ENCODE measurements at places on chromosomes 5 and 9.

DNA sequence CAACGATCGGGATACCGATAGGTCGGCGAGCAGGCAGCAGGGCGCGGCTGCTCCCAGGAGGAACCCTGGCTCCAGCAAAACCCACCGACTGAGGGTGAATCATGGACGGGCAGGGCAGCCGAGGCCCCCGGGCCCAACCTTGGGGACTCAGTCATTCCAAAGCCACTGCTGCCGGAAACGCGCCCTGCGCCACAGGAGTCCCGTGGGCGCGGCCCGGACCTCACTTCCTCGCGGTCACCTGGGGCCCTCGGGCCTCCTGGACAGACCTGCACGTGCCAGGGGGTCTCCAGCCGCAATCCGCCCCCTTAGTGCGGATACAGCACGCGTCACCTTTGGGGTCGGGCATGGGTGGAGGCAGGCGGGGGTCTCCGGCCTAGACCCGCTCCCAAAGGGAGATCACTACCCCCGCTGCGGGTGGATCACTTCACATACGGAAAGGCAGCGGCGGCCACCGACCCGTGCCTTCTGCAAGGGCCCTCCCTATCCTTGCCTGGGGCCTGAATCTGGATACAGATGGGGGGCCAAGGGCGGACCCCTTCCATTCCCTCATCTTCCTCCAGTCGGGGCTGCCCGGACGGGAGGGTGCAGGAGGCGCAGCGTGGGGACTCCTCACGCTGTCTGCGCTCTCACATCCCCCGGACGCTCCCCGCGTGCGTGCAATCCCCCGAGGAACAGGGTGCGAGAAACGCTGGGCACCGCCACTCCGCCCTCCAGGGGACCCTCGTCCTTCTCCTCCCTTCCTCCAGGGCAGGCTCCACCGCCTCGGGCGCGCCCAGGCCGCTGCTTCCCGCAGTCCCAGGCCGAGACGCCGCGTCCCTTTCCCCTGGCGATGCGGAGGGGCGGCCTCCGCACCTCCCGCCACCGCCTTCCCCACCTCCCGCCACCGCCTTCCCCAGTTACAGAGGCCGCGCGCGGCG lies 586 bp downstream of the TXN start:
- no peak for DNase-seq

DNA sequence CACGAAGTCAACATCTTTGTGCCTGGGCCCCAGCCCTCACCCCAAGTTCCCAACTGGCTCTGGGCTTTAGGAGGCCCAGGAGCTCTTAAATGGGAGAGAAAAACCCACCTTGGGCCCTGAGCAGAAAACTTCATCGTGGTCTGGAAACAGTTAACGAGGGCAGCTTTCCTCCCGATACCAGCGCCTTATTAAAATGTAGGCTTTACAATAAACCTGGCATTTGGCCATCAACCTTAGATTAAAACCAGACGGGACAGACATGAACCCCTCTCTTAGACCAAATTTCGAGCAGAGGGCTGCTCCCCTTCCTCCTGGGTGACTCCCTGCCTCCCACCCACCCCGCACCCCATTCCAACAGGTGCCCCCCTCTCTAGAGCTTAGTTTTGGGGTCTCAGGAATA lies 39.4 kb downstream of the PRRX2 start:
- DNase-seq: no peak

DNA sequence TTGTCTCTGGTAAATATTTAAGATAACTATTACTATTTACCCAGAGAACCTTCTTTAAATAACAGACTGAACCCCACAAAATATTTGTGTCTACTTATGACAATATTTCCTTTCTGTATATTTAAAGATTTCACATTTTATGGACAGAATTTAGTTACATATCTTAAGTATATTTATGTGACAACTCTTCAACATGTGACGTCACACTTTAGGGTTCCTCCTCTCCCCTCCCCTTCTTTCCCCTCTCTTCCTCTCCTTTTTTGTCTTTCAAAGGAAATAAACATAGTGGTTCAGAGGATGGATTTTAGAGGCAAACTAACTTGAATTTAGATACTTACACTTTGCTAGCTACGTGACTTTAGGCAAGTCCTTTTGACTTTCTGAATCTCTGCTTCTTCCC lies 655.6 kb upstream of the NUDT12 start:
- DNase-seq: no peak

DNA sequence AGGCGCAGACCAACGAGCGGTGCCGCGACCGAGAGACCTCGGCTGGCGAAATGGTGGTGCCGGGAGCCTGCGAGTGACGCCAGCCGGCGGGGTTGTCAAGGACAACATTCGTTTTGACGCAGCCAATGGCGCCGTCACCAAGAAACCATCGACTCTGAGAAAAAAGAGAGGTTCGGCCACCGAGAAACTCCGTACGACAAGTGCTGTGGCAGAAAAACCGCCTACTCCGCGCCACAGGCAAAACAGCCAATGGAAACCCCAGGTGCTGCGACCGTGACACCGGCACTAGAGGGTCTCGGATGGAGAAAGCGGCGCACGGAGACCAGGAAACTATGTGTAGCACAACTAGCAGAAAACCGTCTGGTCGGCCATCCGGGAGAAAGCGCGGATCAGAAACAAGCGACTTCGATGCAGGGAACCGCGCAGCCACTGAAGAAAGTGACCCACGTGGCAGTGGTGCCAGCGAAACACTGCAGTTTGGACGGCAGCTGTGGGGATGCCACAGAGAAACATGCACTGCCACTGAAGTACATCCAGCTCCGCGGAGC lies 88.8 kb downstream of the ANXA2R start:
- no peak for DNase-seq

DNA sequence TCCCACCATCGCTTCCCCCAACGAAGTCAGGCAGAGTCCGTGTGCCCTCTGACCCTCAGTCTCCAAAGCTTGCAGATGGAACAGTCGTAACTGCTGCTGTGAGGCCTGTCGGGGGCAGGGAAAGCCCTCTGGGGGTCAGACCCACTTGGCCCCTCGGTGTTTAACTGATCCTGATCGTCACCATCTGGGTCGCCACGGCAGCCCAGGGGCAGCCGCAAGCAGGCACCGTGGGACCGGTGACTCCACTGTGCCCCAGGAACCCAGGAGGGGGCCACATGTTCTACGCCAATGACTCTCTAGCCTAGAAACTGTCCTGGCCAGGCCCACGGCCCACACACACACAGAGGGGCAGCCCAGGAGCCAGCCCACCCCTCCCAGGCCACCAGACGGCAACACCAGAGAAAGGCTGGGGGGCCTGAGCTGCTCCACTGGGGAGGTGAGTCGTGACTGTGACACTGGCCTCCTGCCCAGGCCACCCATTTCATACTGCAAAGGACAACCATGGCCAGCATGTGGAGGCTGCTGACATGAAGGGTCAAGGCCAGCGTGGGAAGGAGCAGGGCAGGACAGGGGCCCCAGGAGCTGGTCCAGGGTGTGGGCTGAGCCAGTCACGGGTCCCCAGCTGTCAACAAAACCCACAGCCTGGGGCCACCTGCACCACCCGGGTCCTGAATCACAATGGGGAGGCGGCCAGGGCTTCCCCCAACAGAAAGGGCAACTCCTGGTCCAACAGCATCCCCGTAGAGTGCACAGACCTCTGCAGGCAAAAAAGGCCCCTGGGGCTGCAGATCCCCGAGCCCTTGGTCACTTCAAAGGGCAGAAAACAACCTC lies 20.8 kb downstream of the VAV2 start:
- no peak for DNase-seq

DNA sequence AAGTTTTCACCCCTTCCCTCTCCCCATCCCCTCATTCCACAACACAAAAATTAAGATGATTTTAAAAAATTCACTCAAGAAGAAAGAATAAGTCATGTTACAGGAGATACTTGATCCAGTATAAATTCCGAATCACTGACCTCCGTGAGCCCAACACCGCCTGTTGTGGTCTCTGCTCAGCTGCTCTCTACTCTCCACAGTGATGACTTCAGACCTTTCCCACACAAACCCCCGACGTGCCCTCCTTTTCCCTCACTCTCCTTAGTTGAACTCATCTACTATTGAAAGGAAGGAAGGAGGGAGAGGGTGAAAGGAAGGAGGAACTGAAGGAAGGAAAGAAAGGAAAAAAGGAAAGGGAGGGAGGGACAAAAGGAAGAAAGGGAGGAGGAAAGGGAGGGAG lies 55.1 kb downstream of the ZNF354C start:
- no peak for DNase-seq

GRCh38 chr5:124669956-124670721 lies 76.3 kb downstream of the ZNF608 start:
- DNase-seq: no peak

DNA sequence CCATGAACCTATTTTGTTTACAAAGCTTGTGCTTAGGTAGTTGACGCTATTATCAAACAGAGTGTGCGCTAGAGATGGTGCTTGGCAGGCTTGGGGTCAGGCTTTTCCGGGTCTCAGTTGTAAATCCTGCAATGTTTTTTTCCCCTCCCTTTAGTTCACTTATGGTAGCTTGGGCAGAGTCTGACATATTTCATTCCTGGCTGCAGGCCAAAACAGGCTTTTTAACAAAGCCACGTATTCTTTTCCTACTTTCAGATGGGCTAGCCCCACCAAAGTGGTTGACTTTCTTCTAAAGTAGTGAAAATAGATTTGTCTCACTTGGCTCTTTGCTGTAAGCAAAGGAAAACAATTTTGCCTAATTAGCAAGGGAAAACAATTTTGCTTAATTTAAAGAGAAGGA lies 58.0 kb upstream of the FBN2 start:
- no peak for DNase-seq

DNA sequence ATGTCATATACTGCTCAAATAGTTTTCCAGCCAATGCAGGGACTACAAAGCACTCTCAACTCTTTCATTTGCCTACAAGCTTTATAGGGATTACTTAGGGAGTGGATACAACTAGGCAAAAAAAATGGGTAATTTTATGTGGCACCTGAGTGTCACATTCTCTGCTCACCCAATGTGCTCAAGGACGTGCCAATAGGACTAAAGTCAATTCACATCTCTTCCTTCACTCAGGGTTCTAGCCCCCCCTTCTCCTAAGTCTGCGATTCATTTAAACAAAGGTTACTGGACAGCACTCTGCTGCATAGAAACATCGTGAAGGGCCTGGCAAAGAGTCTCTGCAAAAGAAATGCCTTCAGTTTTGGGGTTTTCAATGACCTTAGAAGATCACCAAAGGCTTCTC lies 142.3 kb downstream of the TSSK1B start:
- no peak for DNase-seq

DNA sequence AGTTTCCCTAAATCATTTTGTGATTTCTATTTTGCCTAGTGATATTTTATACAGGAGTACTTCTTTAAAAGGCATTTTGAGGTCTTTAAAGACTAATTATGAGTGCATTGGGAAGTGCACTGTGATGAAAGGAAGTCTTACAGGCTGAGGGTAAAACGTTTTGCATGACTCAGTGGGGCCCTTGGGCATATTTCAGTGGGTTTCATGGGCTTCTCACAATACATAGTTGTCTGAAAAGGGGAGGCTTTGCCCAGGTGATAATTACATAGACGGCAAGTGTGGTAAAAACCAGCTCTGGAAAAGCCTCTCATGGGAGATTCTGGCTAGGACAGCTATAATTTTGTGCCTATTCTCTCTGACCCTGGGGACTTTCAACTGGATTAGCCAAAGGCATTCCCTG lies 387.2 kb downstream of the ARHGEF28 start:
- no peak for DNase-seq

DNA sequence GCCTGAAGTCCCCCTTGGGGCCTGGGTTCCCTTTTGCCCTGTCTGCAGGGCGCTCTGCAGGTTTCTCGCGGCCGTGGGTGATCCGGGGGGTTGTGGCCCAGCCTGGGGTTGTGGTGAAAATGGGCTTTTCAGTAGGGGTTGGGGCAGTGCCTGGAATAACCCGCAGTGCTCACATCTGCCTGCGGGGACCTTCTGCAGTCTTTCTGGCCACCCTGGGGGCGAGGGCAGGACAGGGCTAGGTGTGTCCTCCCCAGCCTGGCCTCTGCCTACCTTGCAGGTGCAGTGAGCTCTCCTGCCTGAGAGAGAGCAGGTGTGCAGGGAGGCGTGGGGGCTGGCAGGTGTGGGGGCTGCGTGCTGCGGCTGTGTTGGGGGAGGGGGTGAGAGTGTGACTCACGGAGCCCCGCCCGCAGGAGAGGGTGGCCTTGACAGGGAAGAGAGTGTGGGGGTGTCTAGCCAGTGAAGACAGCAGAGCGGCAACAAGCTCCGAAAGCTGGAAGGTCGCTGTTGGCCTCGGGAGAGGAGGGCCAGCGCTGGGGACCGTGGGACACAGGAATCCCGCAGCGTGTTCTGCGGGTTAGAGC lies 131.4 kb downstream of the MRPL36 start:
- DNase-seq: no peak

DNA sequence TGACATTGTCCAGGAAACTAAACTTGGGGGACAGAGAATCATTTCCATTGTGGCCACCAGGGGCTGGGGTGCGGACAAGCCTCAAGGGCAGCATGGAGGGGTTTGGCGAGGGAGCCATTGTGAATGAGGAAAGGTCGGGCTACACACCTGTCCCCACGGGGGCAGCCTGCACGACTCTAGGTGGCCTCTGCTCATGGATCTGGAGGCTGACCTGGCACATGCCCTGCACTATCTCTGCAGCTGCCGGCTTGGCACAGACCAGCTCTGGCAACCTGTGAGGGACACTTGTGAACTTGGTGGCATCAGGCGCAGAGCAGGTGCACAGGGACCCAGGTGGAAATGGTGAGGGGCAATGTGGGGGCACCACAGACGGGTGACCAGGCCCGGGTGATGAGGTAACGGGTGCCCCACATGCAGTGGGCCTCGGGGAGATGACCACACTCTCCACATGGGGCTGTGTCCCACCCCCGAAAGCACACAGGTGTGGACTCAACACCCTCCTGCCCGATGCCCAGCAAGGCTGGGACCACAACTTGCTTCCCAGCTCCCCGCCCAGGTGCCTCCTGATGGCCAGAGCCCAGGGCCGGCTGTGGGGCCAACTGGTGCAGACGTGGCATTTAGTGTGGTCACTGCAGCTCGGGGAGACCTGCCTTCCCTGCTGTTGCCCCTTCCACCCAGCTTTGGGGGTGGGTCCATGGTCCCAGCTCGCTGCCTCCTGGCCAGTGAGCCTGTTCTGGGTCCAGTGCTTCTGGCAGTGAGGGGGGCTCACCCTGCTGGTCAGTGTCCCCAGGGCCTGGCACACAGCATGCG lies 60.9 kb upstream of the UBAC1 start:
- no peak for DNase-seq

GRCh38 chr5:129155876-129156275 lies 61.3 kb downstream of the ISOC1 start:
- no peak for DNase-seq

DNA sequence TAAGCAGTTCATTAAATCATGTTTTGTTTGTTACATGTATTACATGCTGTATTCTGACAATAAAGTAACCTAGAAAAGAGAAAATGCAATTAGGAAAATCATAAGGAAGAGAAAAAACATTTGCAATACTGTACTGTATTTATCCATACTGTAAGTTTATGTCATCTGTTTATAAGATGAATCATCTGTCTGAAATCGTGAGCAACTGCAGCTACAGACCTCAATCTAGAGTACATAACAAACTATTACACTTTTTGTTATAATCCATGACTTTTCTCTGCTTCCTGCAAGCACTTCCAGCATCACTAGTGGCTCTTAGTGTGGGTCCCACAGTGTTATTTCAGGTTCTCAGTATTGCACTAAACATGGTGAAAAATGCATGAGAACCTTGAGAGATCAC lies 144.4 kb upstream of the NR4A3 start:
- DNase-seq: no peak

- no peak for DNase-seq
These were observed 24.7 kb upstream of the TNFSF15 start for GRCh38 chr9:114830546-114830945.
